ENCODE measurements at places on chromosomes 12 and 14.

DNA sequence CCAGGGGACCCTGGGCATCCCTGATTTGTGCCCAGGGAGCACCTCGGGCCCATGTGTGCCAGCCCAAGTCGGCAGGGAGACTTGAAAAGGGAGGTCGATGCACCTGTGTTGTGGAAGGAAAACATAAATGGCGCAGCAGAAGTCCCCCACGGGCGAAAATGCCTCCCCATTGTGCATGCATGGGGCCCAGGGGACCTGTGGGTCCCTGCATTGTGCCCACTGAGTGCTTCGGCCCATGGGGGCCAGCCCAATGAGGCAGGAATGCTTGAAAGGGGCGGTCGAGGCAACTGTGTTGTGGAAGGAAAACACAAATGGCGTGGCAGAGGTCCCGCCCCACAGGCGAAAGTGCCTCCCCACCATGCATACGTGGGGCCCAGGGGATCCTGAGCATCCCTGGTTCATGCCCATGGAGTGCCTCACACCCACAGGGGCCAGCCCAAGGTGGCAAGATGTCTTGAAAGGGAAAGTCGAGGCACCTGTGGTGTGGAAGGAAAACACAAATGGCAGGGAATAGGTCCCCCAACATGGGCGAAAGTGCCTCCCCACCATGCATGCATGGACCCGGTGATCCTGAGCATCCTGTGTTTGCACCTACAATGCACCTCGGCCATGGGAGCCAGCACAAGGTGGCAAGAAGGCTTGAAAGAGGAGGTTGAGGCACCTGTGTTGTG lies 368.0 kb downstream of the ALG10 start:
- DNase-seq: no peak

- no peak for DNase-seq
Observed at GRCh38 chr12:57320639-57321038, 69.7 kb upstream of the STAC3 start.

- no peak for DNase-seq
Observed at GRCh38 chr12:20489645-20490044, 121.3 kb downstream of the PDE3A start.

GRCh38 chr14:23294734-23295561 lies 7.7 kb downstream of the PPP1R3E start:
- DNase-seq: peak; percentile 8

DNA sequence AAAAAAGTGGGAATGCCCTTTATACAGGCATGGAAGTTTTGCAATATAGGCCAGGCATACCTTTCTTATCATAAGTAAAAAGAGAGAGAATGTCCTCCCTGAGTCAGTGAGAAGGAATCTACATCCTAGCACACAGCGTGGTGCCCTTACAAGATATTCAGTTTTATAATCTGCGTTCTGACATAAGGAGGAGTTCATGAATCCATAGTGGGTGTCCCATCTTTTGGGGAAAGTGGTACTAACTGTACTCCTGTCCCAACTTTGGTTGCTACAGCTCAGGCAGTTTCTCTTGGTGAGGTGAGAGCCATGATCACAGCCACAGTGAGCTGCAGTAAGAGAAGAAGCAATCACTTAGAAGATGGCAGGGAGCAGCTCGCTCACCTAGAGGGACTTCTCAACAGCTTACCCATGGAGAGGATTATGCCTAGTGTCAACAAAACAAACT lies 332.9 kb downstream of the BCAT1 start:
- DNase-seq: no peak

DNA sequence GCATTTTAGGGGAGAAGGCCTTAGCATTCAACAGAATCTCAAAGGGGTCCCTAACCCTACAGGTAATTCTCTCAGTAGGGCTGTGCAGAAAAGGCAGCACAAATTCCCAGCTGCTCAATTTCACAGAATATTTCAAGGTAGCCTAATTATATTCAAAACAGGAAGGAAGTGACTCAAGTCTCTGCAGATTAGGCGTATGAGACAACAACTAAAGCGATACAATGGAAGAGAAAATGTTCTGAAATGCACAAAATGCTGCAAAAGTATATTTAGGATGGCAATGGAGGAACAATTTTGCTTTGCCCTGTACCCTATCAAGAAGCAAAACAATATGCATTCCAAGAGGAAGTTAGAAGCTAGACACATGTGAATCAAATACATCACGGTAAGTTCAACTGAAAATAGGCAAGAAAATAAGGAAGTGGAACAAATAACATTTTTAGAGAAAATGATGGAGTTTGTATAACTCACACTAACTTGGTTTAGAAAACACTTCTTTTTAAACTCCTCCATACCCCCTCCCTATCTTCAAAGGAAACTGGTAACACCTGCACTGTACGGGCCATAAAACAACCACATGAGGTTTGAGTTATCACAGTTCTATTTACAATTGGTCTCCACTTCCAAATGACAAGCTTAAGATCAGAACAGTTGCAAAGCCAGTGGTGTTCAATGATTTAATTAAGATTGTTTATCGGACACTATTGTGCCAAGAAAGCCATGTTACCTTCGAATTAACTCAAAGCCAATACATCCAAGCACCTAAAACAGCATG lies 1.6 kb downstream of the GIT2 start:
- no peak for DNase-seq

- DNase-seq: no peak
Observed at GRCh38 chr14:64758691-64759554, 54.7 kb downstream of the PLEKHG3 start.

GRCh38 chr12:49233842-49234526 lies 30.9 kb upstream of the TUBA1C start:
- DNase-seq: peak; percentile 31

DNA sequence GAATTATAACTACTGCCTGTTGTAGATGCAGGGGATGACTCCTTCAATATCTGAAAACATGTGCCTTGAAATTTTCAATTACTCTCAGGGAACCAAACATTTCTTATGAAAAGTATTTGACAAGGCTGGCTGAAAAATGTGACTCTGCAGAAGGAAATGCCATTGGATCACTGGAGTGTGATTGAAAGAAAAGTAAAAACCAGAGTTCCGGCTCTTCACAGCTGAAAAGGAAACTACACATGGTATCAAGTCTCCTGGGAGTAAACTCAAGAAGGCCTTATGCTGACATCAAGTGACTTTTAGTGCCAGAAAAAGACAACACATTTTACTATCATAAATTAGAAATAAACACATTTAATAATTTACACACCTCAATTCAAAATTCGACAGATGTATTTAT lies 693.0 kb downstream of the LRFN5 start:
- DNase-seq: no peak

- no peak for DNase-seq
Observed at GRCh38 chr12:124831590-124831989, 32.1 kb downstream of the SCARB1 start.

GRCh38 chr14:52108823-52109222 lies 40.0 kb upstream of the NID2 start:
- DNase-seq: no peak

DNA sequence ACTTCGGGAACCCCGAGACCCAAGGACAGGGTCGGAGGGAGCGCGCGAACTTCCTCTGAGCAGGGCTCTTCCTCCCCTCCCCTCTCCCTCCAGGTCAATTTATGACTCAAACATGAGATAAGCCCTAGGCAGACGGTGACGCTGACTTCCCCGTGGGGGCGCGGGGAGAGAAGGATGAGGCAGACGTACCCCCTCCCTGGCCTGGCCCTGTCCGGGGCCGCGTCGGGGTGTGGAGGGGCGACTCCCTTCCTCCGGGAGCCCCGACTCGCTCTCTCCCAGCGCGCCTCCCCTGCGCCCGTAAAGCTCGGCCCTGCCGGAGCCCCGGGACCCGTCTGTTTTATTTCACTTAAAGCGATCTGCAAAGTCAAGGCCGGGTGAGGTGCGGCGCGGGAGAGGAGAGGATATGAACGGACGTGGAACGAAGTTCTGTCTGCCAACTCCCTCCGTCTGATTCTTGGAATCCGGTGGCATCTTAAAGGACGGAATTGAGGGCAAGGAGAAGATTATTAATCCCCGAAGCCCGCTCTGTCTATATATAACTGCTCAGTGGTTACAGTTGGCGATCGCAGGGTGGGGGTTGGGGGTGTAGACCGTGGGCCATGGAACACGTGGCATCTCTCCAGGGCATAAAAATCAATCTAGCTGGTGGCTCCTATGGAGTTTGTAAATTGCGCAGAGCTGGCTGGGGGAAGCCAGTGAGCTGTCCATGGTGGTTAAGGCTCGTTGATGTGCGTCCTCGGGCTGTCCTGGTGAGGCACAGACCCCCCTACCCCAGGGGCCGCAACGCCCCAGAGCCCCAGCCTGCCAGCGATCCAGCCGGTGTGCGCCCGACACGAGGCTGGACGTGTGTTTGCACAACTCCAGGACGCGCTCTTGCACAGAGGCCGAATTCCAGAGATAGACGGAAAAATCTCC lies 2.9 kb upstream of the PTHLH start:
- no peak for DNase-seq

DNA sequence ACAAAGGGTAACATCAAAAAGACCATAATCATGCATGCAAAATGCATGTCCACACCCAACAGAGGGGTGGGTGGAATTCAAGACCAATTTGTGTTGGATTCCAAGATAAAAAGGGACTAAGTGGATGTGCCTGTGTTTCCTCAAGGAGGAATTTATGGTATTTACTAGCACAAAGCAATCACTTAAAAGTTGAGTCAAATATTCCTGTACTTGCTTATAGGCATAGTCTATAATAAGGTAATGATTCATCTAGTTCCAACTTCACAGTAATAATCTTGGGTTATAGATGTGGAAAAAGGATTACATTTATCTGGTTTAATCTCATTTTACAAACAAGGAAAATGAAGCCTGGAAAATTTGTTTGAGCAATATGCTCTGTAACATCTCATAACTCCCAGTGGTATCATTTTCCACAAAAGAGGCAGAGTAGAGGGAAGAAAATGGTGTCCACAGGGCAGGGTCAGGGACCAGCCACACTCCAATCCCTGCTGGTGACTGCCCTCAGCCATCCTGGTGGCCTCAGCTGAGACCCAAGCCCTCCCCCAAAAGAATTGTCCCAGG lies 80.8 kb upstream of the REP15 start:
- DNase-seq: no peak

GRCh38 chr14:103633391-103633790 lies 4.4 kb downstream of the KLC1 start:
- DNase-seq: no peak

- DNase-seq: no peak
Observed at GRCh38 chr14:76289276-76289675, 86.7 kb upstream of the ESRRB start.

DNA sequence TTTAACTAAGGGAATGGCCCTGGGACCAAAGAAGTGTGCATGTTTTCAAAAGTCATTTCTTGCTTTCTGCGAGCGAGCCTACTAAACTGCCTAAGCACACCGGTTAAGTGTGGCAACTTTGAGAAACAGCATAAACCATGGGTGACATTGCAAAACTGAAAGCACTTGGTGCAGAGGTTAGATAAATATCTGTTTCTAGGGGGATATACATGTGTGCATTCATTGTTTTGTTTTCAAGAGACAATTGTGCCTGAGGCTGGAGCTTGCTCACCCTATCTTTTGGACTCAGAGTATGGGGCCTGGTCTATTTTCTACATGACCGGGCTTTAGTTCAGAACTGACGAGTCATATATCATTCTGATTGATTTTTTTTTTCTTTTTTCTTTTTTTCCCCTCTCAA lies 923.4 kb downstream of the NRXN3 start:
- no peak for DNase-seq

- peak; percentile 49 for DNase-seq
Observed at GRCh38 chr12:102879144-102879763, 37.8 kb downstream of the PAH start.

All from NCI-H526 treated with DMSO at 0.1 percent for 48 hours (cell line).